ENCODE measurements at places on chromosomes 6 and 20.
A peak's percentile ranks its signal among the peaks of the same experiment; 100 is the strongest.

DNA sequence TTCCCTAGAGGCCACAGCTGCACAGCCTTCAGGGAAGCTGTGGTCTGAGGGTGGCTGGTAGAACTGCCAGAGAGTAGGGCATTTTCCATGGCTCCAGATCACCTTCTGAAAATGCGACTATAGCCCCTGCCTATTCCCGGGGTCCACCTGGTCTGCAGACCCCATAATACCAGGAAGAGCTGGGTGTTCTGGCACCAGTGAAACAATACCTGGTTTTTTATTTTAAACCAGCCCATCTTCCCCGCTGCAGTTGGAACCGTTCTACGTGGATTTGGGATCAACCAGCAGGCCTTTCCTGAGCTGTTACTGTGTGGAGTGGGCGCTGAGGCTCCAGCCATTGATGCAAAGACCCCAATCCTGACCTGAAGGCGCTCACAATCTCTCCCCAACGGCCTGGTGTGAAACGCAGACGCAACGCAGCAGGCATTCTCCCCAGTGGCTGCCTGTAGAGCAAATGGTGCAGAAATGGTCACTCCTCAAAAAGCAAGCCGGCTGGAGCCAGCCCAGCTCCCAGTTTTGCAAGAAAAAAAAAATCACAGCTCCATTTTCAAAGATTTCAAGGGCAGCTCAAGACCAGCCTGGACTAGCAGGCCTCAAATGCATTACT lies 11.3 kb downstream of the NPEPL1 start:
- no peak for DNase-seq

- no peak for DNase-seq
Observed at GRCh38 chr20:45672765-45673164, 2.7 kb upstream of the WFDC11 start.

DNA sequence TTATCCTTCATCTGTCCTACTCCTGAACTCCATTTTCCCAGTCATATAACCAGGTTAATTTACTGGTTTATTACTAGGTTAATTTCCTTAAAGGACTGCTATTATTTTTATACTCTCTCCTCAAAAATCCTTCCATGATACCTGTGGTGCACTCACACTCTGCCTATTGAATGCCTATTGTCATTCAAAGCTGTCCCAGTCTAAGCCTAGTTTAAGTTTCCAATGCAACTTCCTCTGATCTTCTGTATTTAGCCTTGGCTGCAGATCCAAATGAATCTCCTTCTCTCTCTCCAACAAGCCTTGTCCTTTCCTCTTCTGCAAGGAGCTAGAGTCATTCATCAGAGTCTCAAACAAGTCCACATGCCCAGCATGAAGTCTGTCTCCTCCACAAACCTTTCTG lies 41.3 kb upstream of the ADGRF5 start:
- DNase-seq, result no peak

DNA sequence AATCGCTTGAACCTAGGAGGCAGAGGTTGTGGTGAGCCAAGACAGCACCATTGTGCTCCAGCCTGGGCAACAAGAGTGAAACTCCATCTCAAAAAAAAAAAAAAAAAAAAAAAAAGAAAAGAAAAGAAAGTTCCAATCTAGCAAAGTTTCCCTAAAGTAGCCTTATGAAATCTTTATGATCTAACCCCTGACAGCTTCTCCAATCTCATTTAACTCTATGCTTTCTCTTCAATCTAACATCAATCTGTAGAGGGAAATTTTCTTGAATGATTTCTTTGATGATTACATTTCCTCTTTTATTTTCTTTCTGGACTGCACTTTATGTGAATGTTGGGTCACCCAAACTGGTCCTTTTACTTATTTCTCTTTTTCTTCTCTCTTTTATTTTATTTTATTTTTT lies 2.2 kb upstream of the SLC18B1 start:
- DNase-seq, result no peak

DNA sequence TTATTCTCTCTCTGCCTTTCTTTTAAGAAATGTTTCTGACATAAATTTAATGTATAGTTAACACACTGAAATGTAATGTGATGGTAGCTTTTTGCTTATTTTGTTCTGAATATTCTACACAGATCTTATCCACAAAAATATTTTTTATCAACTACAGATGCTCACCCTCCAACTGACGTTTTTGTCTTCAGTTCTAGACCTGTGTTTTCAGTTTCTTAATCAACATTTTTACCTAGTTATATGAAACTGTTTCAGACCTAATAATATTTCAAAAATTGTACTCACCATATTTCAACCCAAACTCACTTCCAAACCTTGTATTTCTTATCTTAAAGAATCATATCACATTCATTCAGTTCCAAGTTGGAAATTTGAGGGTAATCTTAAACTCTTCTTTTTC lies 452.8 kb downstream of the RFPL4B start:
- no peak for DNase-seq

GRCh38 chr6:17600527-17601385 lies 654 bp downstream of the FAM8A1 start:
- peak; percentile 16 for DNase-seq

- no peak for DNase-seq
Observed at GRCh38 chr6:159713984-159714383, 13.3 kb upstream of the WTAP start.

DNA sequence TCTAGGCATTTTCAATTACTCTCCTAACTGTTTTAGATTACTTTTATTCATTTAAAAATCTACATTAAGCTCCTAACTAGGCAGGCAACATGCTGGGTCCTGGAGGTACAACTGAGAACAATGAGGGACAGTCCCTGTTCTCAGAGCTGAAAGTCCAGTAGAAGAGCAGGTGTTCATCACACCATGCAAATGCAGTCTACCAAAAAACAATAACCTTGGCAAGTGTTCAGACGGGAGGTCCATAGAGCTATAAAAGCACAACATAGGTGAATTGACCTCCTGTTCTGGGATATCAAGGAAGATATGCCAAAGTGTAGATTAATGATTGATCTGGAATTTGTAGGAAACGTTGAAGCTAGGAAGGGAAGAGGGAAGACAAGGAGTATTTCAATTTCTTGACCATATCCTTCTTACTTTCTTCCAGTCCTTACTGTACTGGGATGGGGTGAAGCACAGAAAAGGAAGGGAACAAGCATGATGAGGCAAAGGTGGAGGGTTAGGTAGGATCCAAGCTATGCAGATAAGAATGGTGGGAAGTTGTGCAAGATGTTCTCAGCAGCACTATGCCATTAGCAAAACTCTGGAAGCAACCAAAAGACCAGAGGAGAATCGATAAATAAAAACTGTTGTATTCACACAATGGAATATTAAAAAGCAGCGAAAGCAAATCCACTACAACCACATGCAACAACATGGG lies 485.7 kb upstream of the JARID2 start:
- no peak for DNase-seq

DNA sequence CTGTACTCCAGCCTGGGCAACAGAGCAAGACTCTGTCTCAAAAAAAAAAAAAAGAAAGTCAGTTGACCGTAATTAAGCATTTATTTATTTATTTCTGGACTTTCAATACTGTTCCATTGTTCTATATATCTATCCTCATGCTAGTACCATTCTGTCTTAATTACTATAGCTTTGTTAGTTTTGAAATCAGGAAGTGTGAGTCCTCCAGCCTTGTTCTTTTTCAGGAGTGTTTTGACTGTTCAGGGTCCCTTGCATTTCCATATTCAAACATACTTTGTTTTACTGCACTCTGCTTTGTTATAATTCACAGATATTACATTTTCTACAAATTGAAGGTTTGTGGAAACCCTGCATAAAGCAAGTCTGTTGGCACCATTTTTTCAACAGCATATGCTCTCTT lies 36.7 kb upstream of the ASXL1 start:
- no peak for DNase-seq

DNA sequence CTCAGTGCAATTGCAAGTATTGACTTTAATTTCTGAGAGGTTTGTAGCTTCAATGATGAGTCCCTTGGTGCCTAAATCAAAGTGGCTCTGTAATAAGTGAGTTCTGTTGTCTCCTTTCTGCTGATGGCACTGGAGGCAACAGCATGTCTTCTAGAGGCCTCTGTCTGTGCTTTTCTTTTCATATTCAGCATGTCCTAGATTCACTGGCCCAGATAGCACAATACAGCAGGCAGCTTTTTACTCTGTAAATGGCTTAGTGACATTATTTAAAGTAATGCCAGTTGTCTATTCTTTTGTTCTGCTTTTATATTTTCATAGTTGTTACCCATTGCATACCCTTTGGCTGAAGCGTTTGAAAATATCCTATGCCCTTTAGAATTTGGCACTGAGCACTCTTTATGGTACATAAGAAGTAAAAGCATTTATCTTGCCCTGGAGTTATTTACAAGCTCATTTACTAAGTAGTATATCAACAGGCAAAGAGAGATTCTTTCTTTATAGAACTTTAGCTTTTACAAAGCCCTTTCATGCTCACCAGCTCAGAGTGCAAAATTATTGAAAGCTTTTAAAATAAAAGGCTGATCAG lies 271.5 kb upstream of the KCNQ5 start:
- DNase-seq, result no peak

- no peak for DNase-seq
Observed at GRCh38 chr6:38159596-38159995, 340.1 kb downstream of the ZFAND3 start.

DNA sequence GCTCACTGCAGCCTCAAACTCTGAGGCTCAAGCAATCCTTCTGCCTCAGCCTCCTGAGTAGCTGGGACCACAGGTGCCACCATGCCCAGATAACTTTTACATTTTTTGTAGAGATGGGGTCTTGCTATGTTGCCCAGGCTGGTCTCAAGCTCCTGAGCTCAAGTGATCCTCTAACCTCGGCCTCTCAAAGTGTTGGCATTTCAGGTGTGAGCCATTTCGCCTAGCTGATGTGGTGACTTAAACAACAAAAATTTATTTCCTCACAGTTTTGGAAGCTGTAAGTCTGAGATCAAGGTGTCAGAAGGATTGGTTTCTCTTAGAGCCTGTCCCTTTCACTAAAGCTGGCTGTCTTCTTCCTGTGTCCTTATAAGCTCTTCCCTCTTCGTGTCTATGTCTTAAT lies 15.0 kb upstream of the JARID2 start:
- no peak for DNase-seq

DNA sequence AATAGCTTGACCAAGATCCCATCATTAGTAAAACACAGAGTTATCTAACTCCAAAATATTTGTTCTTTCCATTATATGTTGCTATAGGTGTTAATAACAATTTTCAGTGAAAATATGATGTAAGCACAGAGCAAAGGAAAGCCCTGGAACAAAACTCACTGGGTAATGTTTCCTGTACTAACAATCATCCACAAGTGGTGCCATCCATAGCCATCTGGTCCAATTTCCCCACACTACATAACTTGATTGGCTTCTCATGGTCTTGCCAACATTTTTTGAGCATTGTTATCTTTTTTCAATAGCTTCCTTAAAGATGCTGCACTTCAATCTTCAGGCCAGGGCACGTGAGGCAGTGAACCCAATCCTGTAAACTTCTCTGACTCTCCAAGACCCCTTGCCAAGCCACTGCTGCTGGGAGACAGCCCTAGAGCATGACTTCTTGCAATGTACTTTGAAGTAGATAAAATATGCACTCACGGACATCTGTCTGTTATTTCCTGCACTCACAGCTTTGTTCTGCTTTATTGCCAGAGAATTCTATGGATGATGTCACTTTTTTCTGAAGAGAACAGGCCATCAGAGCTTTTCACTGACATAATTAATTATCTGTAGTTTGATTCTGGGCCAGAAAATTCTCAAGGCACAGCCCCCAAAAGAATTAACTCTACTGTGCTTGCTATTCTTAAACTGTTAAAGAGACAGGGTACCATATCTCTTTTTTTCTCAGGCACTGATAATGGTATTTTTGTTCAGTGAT lies 97.5 kb upstream of the TMEM30A start:
- DNase-seq, result peak; percentile 46

DNA sequence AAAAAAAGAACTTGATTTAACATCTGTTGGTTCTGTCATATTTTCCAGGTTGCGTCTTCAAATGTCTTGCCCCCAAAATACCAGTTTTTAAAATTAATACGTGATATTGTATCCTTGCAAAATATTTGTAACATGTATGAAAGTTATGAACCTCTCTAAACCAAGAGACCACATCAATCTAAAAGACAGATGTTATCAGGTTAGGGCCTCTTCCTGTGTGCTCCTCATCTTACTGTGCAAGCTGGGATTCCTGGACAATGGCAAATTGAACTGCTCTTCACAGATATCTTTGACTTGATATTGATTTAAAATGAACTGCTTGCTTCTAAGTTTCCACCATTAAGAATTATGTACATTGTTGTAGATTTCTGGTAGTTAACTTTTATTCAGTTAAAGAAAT lies 9.6 kb downstream of the TMEM239 start:
- DNase-seq, result no peak

- DNase-seq, result no peak
Observed at GRCh38 chr6:163874784-163875183, 460.3 kb downstream of the QKI start.

- no peak for DNase-seq
Observed at GRCh38 chr6:13360671-13361540, 32.6 kb upstream of the TBC1D7 start.

DNA sequence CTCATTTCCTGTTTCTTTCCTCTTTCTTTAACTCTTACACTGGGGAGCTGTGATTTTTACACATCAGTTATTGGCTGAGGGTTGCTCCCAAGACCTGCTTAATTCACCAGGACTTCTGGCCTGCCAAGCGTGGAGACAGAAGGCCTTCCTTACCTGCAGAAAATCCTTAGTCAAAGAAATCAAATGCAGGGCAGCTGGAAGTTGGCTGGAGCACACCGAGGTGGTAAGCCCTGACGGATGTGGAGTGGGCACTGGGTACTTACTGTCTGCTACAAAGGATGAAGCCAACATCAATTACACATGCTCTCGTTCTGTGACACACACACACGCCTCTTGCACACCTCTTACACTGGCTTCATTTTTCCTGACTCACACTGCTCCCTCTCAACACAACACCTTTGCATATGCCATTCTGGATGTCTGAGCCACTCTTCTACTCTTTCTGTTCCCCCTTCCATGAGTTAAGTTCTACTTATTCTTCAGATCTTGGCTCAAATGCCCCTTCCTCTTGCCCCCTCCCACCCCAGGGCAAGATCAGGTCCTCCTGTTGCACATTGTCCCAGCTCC lies 61.6 kb downstream of the TTI1 start:
- DNase-seq, result no peak

DNA sequence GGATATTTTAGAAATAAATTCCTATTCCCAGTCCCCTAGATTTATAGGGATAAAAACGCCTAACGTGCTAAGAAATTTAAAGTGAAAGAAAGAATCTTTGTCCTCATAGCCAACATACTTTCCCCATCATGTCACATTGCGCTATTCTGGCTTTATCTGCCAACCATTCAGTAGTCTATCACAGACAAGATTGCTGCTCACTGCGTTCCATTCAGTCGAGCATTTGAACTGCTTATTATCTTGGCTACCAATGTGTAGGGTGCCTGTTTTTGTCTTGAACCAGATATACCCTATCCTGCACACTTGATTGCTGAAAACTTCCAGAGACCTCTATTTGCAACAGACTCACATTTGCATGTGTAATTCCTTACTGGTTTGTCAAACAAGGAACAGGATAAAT lies 751.5 kb downstream of the EPHA7 start:
- DNase-seq, result peak; percentile 3

- no peak for DNase-seq
Observed at GRCh38 chr20:51549474-51549873, 7.0 kb upstream of the NFATC2 start.

DNA sequence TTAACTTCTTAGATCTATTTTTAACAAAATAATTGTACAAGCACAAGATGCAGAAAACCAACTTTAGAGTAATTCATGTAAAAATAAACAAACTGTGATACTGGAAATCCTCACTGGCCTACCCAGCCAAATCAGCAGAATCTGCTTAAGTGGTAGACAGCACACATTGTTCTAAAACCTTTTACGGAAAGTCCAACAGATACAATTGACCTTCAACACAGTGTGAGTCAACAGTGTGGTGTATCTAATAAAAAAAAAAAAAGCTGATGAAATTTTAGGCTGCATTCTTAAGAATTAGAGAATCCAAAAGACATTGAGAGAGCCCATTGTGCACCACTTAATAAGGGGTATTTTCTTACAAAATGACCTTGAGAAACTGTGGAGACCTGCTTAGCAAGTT lies 174.5 kb downstream of the COL21A1 start:
- peak; percentile 73 for DNase-seq

Data from astrocyte of the spinal cord (primary cell).